ELF-1 (cell line): ENCODE measurements at places on chromosomes 6 and 20.
A peak's percentile ranks its signal among the peaks of the same experiment; 100 is the strongest.

GRCh38 chr6:45696738-45697137 is 318.9 kb downstream of the CLIC5 start:
- no peak for DNase-seq

DNA sequence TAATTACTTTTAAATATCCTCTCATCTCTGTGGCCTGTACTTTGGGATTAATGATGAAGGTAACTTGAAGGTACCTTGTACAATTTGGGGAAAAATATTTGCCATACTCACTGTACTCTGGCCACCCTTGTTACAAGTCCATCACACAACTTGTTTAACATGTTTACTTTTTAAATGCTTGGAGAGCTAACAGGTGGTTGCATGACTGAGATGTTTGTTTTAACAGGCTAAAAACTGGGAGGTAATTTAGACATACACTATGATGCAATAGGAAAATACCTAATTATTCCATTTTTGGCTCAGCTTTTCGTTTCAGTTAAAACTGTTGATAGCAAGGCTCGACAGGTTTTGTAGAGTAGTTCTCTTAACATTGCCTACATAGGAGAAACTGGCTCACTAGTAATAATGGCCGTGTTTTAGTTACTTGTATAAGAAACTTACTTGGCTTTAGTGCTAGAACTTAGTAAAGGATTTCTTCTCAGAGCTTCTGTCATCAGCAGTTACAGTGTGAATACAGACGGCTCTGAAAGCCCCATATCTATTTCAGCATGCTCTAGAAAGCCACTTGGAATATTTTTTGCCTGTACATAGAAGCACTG is 489.8 kb upstream of the SOX4 start:
- DNase-seq: no peak

- peak; percentile 88 for DNase-seq
These were observed 9.9 kb downstream of the CYP21A2 start for GRCh38 chr6:32047855-32048766.

- peak; percentile 21 for DNase-seq
These were observed 587.2 kb downstream of the EPM2A start for GRCh38 chr6:145147981-145148749.

DNA sequence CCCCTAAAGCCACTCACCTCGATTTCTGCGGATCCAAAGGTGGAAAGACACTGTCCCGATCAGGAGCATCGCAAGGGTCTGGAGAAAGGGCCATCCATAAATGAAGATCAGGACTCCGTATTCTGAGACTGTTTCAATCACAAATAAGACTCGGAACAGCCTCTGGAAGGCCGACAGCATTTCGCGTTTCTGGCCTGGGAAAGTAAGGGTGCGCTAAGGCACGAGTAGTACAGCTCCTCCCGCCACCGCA is 44.6 kb downstream of the DPPA5 start:
- no peak for DNase-seq

- no peak for DNase-seq
These were observed 252.9 kb upstream of the TAB2 start for GRCh38 chr6:149064660-149065015.

DNA sequence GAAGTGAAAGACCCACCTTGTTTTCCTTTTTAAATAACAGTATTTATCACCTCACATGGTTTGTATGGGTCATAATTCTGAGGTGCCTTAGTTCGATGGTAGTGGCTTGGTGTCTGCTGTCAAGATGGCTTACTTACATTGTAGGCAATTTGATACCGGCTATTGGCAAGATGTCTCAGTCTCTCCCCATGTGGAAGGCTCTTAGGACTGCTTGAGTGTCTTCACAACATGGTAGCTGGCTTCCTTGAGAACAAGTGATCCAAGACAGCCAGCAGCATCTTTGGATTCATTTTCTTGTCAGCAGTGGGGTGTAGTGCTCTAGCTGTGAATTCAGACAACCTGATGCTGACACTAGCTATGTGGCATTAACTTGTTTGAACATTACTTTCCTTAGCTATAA is 70.1 kb downstream of the CBFA2T2 start:
- DNase-seq: no peak

DNA sequence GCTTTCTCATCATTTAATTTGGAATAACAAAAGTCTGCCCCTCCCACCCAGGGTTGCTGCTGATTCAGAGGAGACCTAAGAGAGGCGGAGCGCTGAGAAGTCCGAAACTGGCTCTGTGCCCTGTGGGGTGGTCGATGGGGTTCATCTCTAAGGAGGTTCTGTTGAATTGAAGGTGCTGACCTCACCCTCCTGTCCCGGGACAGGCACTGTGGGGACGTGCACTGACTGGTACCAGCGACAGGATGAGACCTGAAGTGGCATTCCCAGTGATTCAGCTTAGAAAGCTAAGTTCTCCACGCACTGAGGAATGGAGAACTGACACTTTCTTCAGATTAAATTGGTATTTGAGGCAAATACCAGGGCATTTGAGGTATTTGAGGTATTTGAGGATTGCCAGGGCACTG is 1.3 kb downstream of the GUCA1B start:
- DNase-seq: peak; percentile 45

GRCh38 chr20:43541214-43541613 is 17.6 kb upstream of the SGK2 start:
- no peak for DNase-seq

- no peak for DNase-seq
These were observed 229.1 kb downstream of the NFATC2 start for GRCh38 chr20:51313358-51313827.

- peak; percentile 32 for DNase-seq
These were observed 15.7 kb downstream of the NRSN2 start for GRCh38 chr20:362271-363254.

DNA sequence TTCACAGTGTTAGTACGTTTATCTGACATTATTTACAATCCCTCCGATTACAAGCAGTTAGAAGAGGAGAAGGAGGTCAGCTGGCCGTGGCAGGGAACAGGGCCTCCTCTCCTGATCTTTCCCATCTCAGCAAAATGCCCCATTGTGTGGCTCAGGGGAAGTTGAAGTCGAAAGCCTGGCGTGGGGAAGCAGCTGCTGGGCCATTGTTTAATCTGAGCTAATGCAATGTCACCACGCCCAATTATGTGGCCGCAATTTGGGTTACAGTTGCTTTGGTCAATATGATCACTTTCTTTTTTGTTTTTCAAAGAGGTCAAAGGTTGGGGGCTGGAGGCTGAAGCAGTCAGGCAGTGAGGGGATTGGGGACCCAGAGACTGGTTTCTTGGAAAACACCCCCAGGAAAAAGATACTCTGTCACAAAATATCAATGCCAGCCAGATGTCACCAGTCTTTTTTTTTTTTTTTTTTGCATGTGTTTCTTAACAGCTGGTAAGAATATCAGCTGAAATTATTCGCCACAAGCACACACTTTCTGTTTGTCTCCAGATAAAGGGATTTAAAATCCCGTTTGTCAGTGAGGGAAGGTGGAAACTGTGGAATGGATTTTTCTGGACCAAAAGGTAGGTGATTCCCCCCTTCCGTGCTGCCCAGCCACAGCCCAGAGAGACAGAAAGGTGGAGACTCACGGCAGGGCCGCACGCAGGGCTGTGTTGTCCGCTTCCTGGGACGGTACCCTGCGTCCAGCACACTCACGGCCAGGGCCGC is 24.6 kb downstream of the DLL1 start:
- no peak for DNase-seq

GRCh38 chr6:66735106-66735890 is 1028.3 kb upstream of the EYS start:
- no peak for DNase-seq

DNA sequence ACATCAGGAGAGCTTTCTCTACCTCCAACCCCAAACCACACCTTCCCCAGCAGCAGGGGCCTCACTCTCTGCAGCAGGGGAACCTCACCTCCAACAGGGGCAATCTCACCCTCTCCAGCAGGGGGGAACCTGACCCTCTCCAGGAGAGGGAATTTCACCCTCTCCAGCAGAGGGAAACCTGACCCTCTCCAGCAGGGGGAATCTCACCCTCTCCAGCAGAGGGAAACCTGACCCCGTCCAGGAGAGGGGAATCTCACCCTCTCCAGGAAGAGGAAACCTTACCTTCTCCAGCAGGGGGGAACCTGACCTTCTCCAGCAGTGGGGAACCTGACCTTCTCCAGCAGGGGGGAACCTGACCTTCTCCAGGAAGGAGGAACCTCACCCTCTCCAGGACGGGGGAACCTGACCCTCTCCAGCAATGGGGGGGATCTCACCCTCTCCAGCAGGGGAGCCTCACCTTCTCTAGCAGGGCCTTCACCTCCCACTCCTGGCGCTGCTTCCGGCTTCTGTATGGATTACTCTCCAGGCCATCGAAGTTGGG is 3.1 kb downstream of the B3GALT4 start:
- peak; percentile 94 for DNase-seq

GRCh38 chr20:5870568-5870981 is 79.8 kb downstream of the TRMT6 start:
- no peak for DNase-seq

GRCh38 chr6:41392246-41392645 is 56.8 kb downstream of the NCR2 start:
- no peak for DNase-seq

GRCh38 chr20:3995067-3995748 is 20.1 kb downstream of the RNF24 start:
- DNase-seq: no peak

GRCh38 chr6:24766680-24767462 is 7.9 kb upstream of the GMNN start:
- DNase-seq: no peak

GRCh38 chr6:134539865-134540323 is 222.0 kb upstream of the SGK1 start:
- no peak for DNase-seq

DNA sequence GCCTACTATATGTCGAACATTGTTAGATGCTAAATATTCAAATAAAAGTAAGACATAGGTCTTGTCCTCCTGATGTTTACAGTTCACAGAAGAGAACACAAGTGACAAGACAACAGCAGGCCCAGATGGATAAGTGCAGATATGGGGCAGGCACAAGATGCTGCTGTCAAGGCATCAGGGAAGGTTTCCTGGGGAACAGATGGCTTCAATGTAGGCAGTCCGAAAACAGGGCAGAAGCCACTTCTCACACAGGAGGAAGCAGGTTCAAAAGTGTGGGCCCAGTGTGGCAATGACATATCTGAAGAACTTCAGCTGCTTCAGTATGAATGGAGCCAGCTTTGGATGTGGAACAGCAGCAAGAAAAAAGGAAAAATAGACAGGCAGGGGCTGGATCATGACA is 32.5 kb downstream of the HLA-DPB1 start:
- DNase-seq: no peak

GRCh38 chr6:87736809-87737540 is 34.9 kb upstream of the AKIRIN2 start:
- DNase-seq: no peak

DNA sequence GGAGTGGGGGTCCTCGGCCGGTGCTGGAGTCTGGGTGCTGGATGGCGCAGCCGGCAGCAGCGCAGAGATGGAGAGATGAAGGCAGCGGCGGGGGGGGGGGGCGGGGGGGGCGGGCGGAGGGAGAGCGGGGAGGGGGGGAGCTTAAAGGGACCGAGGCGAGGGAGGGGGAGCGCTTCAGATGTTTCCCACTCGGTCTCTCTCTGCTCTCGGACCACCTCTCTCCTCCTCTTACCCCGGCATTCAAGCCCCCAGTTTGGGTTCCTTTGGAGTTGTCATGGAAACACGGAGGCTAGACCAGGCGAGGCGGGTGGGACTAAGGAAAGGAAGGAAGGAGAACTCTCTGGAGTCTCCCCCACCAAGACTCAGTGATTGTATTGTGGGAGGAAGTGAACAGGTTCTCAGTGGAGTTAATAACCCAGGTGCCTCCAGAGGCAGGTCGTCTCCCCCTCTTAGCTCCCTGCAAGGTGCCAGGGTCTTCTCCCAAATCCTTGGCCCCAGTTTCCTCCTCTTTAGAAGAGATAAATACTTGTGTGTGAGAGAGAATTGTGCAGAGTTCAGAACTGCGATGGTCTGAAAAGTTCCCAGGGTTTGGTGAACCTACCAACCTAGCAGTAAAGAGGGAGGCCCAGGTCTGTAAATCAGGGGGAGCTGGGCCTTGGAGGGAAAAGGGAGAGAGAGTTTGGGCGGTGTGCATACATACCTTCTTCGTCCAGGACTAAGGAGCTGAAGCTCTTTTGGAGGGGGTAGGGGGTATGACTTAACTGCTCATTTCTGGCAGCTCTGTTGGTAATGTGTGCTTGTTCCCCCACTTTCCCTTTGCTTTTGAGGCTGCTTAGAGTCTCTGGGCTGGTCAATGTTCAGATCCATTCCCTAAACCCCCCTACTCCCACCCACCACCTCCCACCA is at the start of gene PRRT1:
TSS of gene PRRT1 (minus strand) at position 77 of the 906 bp plus-strand sequence. CDS start 112 bp downstream, outside the sequence.
- DNase-seq: no peak

DNA sequence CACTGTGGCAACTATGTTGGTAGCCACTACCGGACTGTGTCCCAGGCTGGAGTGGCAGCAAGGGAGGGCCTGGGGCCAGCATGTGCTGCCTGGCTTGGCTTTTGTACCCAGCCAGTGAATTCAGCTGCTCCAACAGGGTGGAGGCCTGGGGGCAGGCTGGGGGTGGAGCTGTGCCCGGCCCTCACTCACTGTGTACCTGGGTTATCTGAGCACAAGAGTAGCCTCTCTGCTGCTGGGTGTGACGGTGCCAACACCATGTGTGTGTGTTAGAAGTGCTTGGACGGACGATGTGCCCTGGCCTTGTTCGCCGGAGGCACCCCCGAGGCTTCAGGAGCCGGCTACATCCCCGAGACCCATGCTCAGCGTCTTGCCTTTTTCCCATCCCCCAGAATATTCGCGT is 49.2 kb downstream of the EFCAB8 start:
- DNase-seq: no peak

GRCh38 chr6:34205466-34205865 is 31.2 kb upstream of the HMGA1 start:
- DNase-seq: no peak

DNA sequence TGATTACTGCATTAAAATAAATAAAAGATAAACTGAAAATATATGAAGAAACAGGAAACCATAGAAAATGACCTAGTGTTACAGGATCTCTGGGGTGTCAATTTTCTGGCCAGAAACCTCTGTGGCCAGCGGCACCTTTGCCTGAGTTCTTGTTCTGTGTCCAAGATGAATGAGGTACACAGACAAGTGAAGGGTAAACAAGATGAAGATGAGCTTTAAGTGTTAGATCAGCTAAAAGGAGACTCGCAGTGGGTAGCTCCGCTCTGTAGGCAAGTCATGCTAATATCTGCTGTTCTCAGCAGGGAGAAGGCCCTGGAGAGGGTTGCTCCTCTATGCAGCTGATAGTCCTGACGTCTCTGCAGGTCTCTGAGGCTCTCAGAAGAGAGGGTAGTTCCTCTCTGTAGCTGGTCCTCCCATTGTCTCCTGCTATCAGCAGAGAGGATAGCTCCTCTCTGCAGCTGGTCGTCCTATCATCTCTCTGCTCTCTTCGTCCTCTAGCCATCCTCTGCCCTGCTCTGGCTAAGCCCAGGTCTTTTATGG is 35.9 kb upstream of the TBC1D22B start:
- no peak for DNase-seq
